ENCODE measurements at places on chromosomes 16 and 17.
A peak's percentile ranks its signal among the peaks of the same experiment; 100 is the strongest.

DNA sequence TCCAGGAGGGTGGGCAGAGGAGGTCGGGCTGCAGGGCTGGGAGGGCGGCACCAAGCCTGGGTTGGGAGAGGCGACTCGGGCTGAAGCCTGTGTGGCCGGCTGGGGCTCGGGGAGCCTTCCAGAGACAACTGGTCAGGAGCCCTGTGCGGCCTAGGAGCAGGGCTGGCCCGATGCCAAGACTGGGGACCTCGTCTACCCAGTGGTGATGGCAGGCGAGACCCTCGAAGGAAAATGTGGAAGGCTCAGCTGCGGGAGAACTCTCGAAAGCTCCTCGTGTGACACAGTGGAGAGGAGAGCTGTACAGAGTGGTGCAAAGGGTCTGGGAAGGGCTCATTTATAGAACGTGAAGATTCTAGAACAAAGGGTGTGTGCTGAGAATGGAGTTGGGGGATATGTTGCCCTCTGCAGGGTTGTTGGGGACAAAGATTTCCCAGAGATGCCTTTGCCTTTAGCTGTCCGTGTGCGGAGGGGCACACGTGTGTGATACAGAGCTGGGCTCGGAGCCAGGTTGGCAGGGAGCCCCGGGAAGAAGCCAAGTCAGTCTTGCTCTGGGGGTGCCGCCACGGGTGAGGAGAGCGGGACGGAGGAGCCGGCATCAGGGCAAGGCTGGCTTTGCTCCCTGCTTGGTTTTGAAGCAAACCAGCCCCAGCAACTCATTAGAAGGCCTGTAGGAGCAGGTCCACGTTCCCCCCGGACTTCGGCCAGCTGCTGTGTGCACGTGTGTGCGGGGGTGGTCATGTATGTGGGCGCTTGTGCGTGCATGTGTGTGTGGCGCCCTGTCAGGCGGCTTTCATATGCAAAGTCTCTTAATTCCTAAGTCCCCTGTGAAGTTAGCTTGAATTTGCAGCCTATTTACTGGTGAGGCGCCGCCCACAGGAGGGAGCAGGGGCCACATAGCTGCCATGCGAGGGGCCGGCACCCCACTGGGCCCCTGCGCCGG is 132.4 kb upstream of the CHMP6 start:
- no peak overlapping the region for H3K4me3 ChIP-seq
- no peaks in the 10 kb centered on the region for H3K36me3 ChIP-seq
- DNase-seq = peak; percentile 93
- H3K27ac ChIP-seq = no peak overlapping the region

DNA sequence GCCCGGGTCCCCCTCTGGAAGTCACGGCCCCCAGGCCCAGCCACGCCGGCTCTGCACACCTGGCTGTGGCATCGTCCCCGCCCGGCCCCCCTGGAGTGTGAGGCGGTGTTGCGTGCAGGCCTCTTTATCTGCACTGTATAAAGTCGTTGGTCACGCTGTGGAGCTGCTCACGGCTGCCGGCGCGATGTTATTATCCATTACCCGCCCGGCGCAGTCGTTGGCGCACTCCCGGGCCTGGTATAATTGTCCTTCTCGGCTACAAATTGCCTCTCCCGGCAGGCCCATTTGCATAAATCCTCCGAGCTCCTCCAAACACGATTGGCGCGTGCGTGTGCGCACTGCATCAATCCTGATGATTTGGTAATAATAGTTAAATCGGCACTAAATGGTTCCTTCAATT is 57.8 kb downstream of the BAHCC1 start:
- H3K4me3 ChIP-seq = no peak overlapping the region
- no peaks in the 10 kb centered on the region for H3K27me3 ChIP-seq
- no peaks in the 10 kb centered on the region for H3K36me3 ChIP-seq
- no peak for DNase-seq
- no peak overlapping the region for H3K27ac ChIP-seq
- H3K4me1 ChIP-seq = no peaks in the 10 kb centered on the region

GRCh38 chr17:7572338-7572587 is 7.2 kb upstream of the CD68 start:
- peaks cover 44% of the 10 kb centered on the region for H3K36me3 ChIP-seq
- peak overlapping the region; percentile 18 for H3K4me3 ChIP-seq
- DNase-seq = no peak
- H3K27ac ChIP-seq = peak overlapping the region; percentile 78

GRCh38 chr16:82621781-82622180 is 5.0 kb upstream of the CDH13 start:
- no peaks in the 10 kb centered on the region for H3K36me3 ChIP-seq
- no peak for DNase-seq
- H3K27me3 ChIP-seq = peaks cover 6% of the 10 kb centered on the region
- H3K27ac ChIP-seq = no peak overlapping the region
- H3K4me3 ChIP-seq = no peak overlapping the region
- peaks cover under 1% of the 10 kb centered on the region for H3K4me1 ChIP-seq

- no peak overlapping the region for H3K4me3 ChIP-seq
- no peaks in the 10 kb centered on the region for H3K27me3 ChIP-seq
- H3K27ac ChIP-seq = no peak overlapping the region
- H3K4me1 ChIP-seq = peaks cover 16% of the 10 kb centered on the region
- no peaks in the 10 kb centered on the region for H3K36me3 ChIP-seq
Observed at GRCh38 chr17:17537311-17538099, 41.3 kb upstream of the RASD1 start.

GRCh38 chr16:52603015-52603414 is 56.1 kb upstream of the TOX3 start:
- H3K4me1 ChIP-seq = no peaks in the 10 kb centered on the region
- H3K27ac ChIP-seq = no peak overlapping the region
- no peaks in the 10 kb centered on the region for H3K27me3 ChIP-seq
- DNase-seq = no peak
- no peak overlapping the region for H3K4me3 ChIP-seq
- H3K36me3 ChIP-seq = no peaks in the 10 kb centered on the region

DNA sequence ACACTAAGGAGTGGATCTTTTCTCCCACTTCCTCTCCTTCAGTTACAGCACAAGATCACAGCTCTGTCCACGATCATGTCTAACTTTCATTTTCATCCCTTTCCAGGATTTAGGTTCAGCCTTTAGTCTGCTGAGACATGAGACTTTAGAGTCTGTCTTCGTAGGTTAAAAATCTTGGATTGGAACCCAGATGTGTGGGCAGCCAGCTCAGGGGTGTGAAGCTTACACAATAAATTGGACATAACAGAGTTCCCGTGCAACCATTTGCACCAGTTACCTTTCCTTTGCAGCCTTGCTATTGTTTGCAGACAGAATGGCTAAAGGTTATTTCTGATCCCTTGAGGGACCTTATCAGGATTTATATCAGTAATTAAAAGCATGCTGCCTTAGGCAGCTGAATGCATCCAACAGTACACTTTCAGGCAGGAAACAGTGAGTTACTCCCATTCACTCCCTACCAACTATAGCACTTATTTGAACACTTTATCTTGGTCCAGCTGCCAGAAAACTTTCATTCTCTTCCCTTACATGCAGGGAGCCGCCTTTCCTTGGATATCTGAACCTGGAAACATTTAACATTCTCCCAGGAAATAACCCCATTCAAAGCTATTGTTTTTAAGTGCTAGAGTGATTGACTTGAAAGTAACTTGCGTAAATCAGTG is 87.3 kb downstream of the TMEM100 start:
- H3K27me3 ChIP-seq = no peaks in the 10 kb centered on the region
- no peaks in the 10 kb centered on the region for H3K36me3 ChIP-seq
- H3K4me3 ChIP-seq = no peak overlapping the region
- H3K4me1 ChIP-seq = peaks cover 8% of the 10 kb centered on the region

DNA sequence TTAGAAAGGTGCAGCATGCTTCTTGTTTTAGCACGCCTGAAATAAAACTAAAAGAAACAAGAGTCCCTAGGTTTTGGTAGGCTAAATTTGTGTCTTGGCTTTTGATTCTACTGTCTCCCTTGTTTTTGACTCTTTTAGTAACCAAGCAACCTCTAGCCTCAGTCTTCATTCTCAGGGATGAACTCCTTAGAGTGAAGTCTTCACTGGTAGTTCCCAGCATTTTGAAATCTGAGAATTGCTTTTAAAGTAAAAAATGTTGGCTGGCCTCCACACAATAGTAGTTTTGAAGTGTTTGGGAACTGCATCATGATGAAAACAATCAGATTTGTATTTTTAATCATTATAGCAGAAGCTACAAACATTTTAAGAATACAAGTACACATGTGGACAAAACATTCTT is 6.1 kb upstream of the CDR2 start:
- no peak for DNase-seq
- peaks cover 20% of the 10 kb centered on the region for H3K4me1 ChIP-seq
- H3K27me3 ChIP-seq = no peaks in the 10 kb centered on the region
- no peaks in the 10 kb centered on the region for H3K36me3 ChIP-seq
- H3K4me3 ChIP-seq = no peak overlapping the region
- H3K27ac ChIP-seq = peak overlapping the region; percentile 50

DNA sequence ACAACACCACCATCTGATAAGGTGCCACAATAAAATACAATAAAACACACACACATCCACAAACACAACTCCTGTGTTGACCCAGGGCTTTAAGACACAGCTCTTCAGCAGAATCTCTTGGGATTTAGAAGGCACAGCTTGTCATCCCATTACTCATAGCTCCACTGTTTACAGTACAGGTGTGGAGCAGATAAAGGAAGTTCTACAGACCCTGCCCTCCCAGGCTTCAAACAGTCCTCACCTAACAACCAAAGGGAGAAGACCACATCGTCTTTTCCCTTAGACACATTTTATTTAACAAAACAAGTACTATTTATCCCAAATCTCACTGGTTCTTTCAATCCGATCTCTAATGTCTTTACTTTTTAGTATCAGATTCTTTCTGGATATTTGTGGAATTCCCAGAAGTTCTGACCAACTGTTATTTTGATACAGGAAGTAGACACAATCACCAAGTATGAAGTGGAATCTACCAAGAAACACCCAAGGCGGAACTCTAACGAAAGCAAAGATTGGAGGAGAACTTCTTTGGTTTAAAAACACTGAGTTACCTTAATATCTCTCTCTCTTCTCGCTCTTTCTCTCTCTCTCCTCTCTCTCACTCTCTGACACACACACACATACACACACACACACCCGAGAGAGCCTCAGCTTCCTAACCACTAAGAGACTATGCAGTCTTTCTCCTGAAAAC is 46.1 kb downstream of the CYTH1 start:
- no peak overlapping the region for H3K4me3 ChIP-seq
- no peaks in the 10 kb centered on the region for H3K27me3 ChIP-seq
- no peaks in the 10 kb centered on the region for H3K36me3 ChIP-seq
- H3K4me1 ChIP-seq = peaks cover 34% of the 10 kb centered on the region

DNA sequence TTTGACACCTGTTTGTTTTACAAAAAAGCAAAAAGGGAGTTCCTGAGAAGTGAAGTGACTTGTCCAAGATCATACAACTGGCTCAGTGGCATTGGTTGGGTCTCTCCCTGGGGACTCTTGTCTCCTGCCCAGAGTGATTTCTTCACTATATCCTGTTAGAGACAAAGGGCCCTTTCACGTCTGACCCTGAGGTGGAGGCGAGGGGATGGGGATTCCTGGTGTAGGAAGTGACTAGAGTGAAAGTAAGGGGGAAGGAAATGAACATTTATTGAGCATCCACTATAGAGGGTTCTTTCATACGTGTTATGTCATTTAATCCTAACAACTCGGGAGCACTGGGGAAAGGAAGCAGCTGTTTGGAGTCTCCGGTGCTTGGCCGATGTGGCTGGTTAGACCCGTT is 9.0 kb downstream of the ITGB3 start:
- H3K4me3 ChIP-seq = no peak overlapping the region
- H3K4me1 ChIP-seq = peaks cover 24% of the 10 kb centered on the region
- no peaks in the 10 kb centered on the region for H3K27me3 ChIP-seq
- H3K36me3 ChIP-seq = no peaks in the 10 kb centered on the region

DNA sequence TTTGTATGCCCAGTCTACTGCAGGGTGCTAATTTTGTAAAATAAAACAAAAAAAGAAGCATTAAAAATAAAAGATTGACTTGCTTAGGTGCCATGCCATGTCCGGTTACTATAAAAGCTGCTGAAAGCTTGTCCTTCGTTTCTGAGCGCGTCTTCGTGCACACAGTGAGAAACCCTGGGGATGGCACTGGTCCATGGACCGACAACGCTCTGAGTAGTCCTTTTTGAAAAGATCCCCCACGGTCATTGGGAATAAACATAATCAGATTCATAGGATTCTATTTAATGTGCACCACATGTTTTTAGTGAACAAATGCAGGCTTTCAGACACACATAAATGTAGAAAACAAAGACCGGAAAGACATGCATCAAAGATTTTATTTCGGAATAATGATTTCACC is 146.3 kb downstream of the XYLT1 start:
- no peaks in the 10 kb centered on the region for H3K36me3 ChIP-seq
- H3K4me1 ChIP-seq = peaks cover 7% of the 10 kb centered on the region
- no peaks in the 10 kb centered on the region for H3K27me3 ChIP-seq
- no peak overlapping the region for H3K27ac ChIP-seq

DNA sequence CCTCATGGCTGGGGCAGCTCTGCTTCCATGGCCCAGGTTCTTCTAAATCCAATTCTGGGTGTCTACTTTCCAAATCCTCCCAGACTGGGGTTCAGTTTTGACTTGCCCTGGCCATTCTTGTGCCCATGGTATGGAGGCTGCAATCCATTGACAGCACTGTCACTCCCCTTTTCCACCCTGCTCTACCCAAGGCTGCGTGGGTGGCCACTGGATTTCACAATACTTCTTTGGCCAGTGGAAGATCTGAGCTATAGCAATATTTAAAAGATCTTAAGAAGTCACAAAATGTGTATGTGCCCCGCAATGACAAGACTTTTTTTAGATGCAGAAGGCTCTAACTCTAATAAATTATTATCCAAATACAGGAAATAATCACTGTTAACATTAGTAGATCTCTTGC is 329.4 kb upstream of the CCL2 start:
- no peaks in the 10 kb centered on the region for H3K27me3 ChIP-seq
- H3K4me3 ChIP-seq = no peak overlapping the region
- H3K27ac ChIP-seq = no peak overlapping the region
- no peaks in the 10 kb centered on the region for H3K36me3 ChIP-seq

- no peaks in the 10 kb centered on the region for H3K4me1 ChIP-seq
- no peaks in the 10 kb centered on the region for H3K27me3 ChIP-seq
- no peak overlapping the region for H3K4me3 ChIP-seq
- DNase-seq = no peak
- H3K36me3 ChIP-seq = no peaks in the 10 kb centered on the region
Observed at GRCh38 chr16:62755938-62756337, 719.7 kb upstream of the CDH8 start.

DNA sequence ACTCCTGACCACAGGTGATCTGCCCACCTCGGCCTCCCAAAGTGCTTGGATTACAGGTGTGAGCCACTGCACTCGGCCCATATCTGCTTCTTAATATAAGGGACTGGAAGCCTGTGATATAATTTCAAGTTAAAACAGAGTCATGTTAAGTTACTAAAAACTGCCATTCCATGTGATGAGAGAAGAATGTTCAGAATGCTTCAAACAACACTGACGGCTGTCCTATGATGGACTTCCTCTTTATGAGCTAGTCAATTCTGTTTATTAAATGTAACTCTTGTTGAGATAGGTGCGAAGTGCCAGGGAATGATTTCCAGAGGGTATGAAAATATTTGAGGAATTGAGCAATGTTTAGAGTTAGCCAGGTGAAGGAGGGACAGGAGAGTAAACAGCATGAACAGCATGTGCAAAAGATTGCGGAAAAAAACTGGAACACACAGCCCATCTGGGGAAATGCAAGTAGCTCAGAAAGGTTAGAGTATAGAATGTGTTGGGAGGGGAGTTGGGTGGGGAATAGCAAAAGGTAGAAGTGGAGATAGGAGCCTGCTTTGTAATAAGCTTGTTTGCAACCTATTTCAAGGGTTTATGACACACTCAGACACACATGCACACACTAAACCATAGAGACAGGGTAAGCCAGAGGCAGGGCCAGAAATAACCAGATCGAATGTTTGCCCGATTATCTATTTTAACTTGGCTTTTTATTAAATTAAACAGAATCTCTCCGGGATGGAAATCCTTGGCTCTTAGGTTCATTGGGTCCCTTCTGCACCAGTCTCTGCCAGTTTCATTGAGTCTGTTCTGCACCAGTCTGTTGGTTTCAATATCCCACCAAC is 135.6 kb upstream of the COX10 start:
- no peak overlapping the region for H3K27ac ChIP-seq
- H3K4me1 ChIP-seq = no peaks in the 10 kb centered on the region
- no peak for DNase-seq
- no peaks in the 10 kb centered on the region for H3K36me3 ChIP-seq
- H3K4me3 ChIP-seq = no peak overlapping the region

Measured in thyroid gland (tissue), 4 donors.